Glutamatergic neuron (in vitro differentiated cells): ENCODE measurements at places on chromosomes 13 and 19.
A peak's percentile ranks its signal among the peaks of the same experiment; 100 is the strongest.

GRCh38 chr13:45231305-45231704 lies 30.5 kb upstream of the KCTD4 start:
- DNase-seq, result no peak

DNA sequence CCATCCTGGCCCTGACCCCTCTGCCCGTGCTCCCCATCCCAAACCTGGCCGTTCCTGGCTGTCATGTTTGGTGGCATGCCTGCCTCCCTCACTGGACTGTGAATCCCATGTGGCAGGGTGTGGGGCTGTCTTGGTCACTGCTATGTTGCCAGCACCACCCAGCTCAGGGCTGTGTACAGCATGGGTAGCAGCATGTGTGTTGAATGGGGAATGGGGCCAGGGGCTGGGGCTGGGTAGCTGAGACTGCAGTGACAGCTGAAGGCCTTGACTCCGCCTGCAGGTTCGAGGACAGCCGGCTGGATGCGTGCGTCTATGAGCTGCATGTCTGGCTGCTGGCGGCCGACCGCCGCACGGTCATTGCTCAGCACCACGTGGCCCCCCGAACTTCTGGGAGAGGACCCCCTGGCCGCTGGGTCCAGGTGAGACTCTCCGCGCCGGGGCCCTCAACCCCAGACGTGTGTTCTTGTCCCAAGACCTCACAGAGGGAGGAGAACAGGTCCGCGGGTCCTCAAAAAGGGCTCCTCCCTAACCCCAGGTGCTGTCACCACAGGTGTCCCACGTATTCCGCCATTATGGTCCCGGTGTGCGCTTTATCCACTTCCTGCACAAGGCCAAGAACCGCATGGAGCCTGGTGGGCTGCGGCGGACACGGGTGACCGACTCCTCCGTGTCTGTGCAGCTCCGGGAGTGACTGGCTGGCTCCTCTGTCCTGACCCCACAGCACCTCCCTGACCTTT lies 3.5 kb downstream of the NCCRP1 start:
- DNase-seq, result no peak

DNA sequence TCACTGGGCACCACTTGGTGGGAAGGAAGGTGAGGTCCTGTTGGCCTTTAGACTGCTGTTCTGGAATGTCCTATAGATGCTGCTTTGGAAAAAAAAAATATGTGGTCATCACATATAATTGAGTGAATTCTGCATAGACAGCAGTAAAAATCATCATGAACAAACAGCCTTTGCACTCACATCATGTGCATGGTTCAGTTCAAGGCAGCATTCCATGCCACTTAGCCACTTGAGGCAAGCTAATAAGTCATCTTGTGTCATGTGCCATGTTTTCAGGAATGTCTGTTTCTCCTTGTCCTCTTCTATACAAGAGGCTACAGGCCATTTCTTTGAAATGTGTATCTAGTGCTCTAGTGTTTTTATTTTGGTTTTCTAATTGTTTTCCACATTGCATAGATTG lies 43.9 kb upstream of the TSC22D1 start:
- DNase-seq, result no peak

GRCh38 chr19:19342086-19343015 lies 21.7 kb downstream of the MAU2 start:
- peak; percentile 91 for DNase-seq

DNA sequence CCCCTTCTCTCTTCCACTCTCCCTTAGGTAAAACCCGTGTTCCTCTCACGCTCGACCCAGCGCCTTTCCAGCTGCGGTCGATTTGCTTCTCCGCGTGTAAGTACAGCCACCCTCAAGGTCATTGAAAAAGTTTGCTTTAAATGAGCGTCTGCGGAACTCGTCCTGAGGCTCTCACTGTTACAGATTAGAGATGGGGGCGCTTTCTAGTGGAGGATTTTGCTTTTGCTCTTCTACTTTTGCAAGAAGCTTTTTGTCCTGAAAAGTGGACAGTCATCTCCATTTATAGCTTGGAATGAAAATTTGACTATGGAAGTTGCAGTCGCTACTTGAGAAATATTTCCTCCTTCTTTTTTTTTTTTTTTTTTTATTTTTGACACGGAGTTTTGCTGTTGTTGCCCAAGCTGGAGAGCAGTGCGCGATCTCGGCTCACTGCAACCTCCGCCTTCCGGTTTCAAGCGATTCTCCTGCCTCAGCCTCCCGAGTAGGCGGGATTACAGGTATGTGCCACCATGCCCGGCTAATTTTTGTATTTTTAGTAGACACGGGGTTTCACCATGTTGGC lies 595 bp upstream of the RAB20 start:
- DNase-seq, result no peak

DNA sequence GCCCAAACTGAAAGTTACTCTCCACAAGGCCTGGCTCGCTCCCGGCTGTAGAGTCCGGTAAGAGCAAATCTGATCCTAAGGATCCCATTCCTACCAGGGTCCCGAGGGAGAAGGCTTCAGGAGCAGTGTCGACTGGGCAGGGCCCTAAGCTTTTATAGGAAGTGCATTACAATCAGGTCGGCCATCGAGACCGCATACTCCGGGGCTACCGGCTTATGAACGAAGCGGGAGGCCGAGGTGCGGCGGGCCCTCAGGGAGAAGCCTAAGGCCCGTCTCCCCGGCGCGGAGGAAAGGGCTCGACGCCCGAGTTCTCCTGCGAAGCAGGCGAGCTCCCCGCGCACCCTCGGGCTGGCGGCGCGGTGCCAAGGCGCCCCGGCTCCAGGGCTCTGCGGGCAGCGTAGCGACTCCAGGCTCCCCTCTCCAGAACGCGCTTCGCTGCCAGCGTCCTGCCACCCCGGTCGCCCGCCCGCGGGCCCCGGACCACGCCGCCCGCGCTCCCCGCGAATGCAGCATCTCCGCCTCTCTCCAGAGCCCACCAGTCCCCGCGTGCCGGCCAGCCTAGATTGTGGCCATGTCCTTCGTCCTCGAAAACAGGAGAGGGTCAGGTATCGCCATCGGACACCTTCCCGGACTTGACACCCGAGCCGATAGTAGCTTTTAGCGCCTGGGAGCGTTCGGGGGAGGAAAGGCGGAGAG lies 1.4 kb downstream of the EFNB2 start:
- DNase-seq, result peak; percentile 53

- no peak for DNase-seq
Measured at GRCh38 chr13:98326291-98326690, 149.2 kb upstream of the RNF113B start.

- peak; percentile 57 for DNase-seq
Measured at GRCh38 chr13:39612023-39612637, 9.1 kb upstream of the LHFPL6 start.

DNA sequence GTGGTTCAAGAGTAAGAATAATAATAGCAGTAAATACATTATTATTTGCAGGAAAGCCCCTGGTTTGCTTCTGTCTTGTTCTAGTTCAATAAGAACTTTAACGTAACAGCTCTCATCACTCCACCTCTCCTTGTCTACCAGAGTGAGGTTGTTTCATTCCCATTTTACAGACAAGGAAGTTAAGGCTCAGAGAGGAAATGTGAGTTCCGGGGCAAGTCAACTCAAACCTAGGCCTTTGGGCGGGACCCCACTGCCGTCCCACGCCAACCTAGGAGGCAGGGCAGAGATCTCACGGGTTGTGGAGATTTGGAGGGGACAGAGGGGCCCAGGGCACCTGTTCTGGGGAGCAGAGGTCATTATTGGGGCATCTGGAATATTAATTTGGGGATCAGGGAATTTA lies 1.5 kb downstream of the MAP4K1 start:
- no peak for DNase-seq
